ENCODE measurements at places on chromosomes 6 and 20.

- DNase-seq, result no peak
Observed at GRCh38 chr6:835476-836160, 142.7 kb upstream of the EXOC2 start.

DNA sequence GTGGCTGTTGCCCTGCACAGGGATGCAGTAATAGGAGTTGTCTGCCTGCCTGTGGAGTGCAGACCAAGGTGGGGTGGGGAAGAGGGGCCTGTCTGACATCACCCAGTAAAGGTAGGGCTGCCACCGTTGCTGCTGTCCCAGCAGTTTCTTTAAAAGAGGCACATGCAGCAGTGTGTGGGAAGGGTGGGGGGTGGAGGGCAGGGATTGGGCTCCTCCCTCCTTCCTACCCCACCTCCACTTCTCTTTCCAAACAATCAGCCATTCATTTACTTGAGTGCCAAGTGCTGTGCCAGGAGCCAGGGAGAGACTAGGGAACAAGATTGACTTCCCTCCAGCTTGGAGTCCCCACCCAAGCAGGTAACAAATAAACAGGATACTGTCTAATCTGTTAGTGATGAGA lies 66.8 kb upstream of the MYL9 start:
- DNase-seq, result no peak

DNA sequence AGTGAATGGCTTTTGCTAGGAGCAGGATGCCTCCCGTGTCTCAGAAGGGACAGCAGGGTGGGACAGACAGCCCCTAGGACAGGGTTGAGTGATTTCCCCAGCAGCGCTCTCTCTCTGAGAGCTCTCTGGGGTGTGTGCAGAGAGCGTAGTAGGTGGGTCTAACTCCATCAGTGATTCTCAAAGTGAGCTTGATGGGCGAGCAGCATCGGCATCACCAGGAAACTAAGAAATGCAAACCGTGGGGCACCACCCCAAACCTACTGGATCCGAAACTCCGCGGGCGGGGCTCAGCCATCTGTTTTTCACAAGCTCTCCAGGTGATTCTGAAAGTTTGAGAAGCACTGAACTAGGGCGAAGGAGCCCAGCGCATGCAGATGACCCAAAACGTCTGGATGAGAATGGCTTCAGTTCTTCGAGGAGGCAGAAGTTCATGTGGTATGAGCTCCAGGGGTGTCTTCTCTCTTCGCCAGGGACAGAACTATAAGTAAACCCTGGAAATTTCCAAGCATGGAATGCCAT lies 119.6 kb upstream of the RNF24 start:
- no peak for DNase-seq

DNA sequence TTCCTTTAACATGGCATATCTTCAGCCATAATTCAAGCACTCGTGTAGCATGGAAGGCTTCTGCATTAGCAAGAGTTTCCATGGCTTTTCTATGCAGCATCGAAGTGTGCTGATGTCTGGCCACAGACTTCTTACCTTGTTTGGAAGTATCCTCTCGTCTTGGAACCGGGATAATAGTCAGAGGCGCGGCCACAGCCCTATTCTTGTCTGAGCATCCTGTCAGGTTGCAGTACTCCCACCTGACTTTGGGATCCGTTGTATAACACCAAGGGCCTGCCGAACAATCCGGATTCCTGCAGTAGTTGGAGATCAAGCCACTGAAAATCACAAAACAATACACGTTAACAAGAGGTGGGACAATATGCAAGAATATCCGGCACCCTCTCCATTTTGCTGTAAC lies 138.9 kb downstream of the SLC22A3 start:
- no peak for DNase-seq

GRCh38 chr6:7749478-7749877 lies 23.6 kb downstream of the BMP6 start:
- DNase-seq, result no peak

- DNase-seq, result no peak
Observed at GRCh38 chr6:46136831-46137230, 7.0 kb downstream of the ENPP4 start.
